ENCODE measurements at places on chromosomes 7 and 10.

DNA sequence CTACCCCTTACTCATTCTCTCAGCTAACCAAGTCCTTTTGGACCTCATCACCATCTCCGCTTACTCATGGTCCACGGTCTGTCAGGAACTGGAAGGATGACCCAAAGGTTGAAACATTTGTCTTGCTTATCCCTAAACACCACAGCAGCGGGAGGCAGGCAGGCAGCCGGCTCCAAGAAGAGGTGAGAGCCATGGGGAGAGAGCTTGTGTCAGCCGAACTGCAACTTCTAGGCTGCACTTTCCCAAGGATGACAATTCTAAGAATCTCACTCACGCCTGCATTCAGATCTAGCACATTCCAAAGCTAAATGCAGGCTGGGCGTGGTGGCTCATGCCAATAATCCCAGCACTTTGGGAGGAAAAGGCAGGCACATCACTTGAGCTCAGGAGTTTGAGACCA is 86.0 kb downstream of the SPDYE5 start:
- DNase-seq, result no peak

- no peak for DNase-seq
Observed at GRCh38 chr10:42932116-42932515, 144.8 kb upstream of the RET start.

- no peak for DNase-seq
Observed at GRCh38 chr10:100041306-100042002, 31.7 kb upstream of the DNMBP start.

GRCh38 chr10:47396311-47396717 is 12.2 kb upstream of the ZNF488 start:
- no peak for DNase-seq

GRCh38 chr10:29685506-29685905 is 50.7 kb upstream of the SVIL start:
- DNase-seq, result no peak

GRCh38 chr10:44724415-44725174 is 186.5 kb upstream of the TMEM72 start:
- DNase-seq, result no peak

DNA sequence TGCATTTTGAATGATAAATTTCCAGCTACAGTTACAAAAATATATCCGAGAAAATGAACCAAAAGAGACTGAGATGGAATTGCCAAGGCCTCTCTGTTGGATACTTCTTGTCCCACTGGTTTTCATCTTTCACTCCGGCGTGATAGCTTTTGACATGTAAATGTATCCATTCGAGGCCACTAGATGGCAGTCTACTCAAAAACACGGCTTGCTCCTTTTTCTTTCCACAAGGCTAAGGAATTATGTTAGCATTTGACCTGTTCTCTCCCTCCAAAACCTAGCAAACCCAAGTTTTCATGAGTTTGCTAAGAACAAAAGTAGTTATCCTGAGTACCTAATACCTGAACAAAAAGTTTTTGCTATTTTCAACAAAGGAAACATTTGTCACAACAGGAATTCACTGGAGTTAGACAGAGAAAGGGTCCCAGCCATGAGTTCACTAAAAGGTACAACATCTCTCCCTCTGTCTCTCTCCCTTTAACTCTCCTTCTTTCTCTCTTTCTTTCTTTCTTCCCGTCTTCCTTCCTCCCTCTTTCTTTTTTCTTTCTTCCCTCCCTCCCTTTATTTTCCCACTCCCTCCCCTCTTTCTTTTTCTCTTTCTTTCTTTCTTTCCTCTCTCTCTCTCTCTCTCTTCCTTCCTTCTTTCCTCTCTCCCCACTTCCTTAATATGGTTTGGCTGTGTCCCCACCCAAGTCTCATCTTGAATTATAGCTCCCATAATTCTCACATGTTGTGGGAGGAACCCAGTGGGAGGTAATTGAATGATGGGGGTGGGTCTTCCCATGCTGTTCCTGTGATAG is 207.9 kb upstream of the MYO3A start:
- peak; percentile 46 for DNase-seq

DNA sequence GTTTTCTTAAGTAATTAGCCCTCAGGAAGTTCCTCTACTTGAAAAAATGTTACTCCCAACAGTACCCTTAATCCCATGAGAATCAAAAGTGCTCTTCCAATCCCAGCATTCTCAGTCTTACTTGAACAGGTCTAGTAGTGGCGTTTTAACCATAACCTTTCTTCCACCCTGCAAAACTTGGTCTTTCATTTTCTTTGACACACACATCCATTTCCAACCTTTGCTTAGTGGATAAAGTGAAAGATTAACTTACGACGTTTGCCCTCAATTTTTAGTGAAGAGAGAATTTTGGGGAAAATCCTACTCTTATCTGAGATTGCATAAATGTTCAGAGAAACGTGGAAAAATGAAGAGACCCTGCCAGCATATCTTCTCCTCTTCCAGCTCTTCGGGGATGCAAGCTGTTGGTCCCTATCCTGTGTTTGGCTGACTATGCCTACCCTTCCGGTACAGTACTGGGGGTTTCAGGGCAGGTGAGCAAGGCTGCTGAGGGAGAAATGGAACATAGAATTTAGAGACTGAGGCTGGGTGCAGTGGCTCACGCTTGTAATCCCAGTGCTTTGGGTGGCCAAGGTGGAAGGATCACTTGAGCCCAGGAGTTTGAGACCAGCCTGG is 18.8 kb downstream of the WBP1L start:
- no peak for DNase-seq

DNA sequence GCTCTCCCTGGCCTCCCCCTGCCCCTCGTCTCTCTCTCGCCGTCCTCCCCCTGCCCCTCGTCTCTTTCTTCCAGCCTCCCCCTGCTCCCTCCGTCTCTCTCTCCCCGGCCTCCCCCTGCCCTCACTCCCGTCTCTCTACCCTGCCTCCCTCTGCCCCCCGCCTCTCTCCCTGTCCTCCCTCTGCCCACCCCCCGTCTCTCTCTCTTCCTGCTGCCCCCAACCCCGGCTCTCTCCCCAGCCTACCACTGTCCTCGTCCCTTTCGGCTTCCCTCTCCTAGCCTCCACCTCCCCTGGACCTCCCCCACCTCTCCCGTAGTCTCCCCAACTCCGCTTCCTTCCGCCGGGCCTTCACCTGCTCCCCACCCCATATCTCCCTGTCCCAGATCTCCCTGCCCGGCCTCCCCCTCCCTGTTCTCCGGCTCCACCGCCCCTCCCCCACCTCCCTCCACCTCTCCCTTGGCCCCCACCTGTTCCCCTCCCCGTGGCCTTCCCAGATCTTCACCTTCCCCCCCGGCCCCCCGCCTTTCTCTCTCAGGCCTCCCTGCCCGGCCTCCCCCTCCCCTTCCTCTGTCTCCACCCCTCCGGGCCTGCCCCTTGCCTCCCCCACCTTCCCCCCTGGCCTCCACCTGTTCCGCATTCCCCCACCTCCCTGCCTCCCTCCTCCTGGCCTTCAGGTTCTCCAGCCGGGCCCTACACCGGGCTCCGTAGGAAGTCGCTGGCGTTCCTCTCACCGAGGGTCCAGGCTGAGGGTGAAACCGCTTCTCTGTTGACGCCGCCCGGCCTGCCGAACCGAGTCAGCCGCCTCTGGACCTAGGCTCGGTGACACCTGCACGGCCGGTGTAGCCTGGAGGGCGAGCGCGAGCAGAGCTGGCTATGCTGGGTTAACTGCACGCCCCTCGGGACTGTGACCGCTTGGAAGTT is 1.2 kb downstream of the GET4 start:
- no peak for DNase-seq

DNA sequence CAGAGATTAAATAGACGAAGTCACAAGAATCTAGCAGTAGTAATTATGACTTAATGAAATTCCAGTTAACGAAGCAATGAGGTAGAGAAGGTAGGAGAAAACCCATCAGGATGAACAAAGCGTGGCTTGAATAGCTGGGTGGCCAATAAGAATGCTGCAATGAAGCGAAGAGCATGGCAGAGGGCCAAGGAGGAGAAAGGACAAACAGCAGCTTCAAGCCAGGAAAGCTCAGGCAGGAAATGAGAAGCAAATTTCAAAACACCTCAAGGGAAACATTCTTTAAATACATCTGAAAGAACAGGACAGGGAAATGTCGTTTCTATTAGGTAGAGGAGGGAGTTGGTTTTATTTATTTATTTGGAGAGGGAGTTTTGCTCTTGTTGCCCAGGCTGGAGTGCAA is 122.5 kb downstream of the KIAA1217 start:
- DNase-seq, result no peak
